ENCODE measurements at places on chromosomes 6 and 20.

- DNase-seq = no peak
Observed at GRCh38 chr6:8506126-8506525, 70.8 kb upstream of the SLC35B3 start.

DNA sequence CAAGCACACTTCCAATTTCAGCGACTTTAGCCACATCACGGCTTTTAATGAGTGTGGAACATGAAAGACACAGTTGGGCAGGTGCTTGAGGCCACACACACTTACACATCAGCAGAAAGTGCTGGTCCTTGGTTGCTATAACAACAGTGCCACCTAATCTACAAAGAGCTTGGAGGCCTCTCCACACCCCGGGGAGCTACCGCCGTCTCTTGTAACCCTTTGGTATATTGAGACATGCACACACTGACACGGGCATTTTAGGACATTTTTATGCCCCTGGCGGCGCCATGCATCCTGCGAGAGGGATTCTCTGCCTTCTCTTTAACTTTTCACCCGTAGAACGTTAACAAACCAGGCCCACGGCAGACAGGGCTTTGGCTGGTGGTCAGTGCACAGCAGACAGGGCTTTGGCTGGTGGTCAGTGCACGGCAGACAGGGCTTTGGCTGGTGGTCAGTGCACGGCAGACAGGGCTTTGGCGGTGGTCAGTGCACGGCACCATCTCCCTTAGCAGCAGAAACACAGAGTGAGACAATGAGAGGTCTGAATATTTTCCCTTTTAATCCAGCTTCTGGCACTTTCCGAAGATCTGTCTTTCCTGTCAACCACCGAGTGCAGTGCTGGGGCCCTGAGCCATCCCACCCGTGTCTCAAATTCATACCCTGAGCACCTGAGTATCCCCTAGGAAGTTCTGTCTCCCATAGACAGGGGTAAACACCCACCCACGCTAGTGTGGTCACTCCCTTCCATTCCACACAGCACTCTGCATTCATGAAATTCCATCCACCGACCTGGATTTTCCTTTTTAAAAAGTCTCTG lies 116.6 kb upstream of the RPS6KA2 start:
- DNase-seq = no peak

DNA sequence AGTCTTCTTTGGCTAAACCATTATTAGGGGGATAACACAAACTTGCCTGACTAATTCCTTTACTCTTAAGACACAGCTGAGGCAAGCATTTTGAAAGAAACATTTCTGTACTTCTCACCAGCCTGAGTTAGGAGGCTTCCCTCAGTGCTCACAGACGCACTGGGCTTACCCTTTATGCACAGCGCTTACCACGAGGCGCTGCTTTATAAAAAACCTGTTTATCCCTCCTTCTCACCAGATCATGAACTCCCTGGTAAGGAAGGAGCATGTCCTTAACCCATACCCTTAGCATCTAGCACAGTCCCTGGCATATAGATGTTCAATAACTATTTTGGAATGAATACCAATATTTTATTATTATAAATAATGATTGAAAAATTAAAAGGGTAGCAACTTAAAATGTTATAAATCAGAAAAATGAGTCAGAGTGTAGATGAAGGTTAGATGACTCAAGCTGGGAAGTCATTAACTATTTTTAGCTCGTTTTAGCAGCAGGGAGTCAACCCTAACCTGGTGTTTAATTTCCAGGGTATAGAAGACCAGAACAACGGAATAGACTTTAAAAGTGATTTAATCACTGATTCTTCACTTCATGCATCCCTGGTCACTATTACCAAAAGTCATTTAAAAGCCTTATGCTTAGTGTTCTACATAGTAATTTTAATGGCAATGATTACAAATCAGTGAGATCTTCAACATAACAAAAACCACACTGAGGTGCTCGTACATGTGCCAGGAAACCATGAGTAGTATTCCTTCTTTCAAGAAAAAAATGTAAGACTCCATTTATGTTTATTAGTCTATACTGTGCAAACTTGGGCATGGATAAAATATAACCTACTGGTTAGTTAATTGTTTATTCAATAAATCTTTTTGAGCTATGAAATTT lies 4.1 kb upstream of the TPD52L1 start:
- no peak for DNase-seq

GRCh38 chr6:40953486-40953885 lies 85.5 kb downstream of the UNC5CL start:
- no peak for DNase-seq

GRCh38 chr20:62396367-62397239 lies 9.7 kb downstream of the RPS21 start:
- no peak for DNase-seq

DNA sequence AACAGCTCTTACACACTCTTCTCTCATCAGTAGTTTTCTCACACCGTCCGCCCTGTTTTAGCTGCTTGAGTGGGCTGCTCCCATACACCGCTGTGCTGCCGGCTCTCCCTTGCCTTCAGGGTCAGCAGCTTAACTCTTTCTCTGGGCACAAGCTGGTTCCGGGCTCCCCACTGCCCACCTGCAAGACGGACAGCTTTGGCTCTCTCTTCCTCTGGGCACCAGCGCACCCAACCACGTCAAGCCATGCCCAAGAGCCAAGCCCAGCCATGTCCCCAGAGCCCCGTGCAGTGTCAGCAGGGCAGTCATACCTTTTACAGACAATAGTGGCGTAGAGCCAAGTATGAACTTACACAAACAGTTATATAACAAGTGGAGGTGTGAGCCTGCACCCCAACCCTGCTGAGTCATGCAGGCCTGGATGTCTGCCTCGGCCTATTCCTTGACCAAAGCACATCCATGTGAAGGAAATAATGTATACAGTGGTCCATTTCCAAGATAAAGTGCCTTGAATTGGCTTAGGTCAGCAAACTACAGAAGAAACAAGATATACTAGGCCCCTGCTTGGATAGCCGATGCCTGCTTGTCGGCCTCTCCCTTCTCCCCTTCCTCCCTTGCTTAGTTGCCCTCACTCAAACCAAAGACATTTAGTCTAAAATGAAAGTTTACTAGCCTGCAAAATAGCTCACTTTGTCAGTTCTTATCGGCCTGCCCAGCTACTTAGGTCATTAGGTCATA lies 89.3 kb downstream of the JPH2 start:
- no peak for DNase-seq

GRCh38 chr6:106446287-106446885 lies 85.9 kb downstream of the CRYBG1 start:
- DNase-seq = no peak

DNA sequence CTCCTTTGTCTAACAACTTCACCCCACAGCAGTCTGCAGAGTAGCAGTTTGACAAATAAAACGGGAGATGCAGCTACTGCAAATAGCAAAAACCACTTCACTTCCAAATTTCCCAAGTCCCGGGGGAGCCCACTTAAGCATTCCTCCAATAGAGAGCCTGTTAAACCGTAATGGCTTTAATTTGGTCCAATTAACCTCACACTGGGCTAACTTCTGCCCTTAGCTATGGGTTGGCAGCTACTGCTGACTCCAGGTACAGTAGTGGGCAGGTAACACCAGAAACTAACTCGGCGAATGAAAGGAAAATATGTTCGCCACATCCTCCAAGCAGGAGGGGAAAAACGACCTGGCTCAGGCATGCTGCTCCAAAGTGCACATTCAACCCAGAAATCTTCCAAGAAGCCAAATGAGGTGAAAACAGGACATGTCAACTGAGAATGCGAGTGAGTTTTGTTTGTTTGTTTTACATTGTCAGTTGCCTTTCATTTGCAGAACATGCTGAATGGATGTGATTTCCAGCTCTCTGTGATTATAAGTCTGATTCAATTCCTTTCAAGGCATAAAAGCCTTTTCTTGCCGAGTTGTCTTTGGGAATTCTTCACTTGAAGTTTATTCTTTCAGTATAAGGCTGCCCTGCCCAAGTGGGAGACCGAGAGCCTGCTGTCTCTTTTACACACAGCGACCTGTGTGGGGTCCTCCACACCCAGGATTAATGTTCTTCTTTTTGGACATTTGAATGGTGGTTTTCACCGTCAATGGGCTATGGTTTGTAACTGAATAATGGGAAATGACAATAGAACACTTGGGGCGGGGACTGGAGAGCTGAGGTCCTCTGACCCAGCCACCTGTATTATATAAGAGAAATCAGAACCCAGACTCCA lies 117.3 kb upstream of the ARMC2 start:
- no peak for DNase-seq

- DNase-seq = no peak
Observed at GRCh38 chr6:105359419-105360370, 43.2 kb downstream of the PREP start.

DNA sequence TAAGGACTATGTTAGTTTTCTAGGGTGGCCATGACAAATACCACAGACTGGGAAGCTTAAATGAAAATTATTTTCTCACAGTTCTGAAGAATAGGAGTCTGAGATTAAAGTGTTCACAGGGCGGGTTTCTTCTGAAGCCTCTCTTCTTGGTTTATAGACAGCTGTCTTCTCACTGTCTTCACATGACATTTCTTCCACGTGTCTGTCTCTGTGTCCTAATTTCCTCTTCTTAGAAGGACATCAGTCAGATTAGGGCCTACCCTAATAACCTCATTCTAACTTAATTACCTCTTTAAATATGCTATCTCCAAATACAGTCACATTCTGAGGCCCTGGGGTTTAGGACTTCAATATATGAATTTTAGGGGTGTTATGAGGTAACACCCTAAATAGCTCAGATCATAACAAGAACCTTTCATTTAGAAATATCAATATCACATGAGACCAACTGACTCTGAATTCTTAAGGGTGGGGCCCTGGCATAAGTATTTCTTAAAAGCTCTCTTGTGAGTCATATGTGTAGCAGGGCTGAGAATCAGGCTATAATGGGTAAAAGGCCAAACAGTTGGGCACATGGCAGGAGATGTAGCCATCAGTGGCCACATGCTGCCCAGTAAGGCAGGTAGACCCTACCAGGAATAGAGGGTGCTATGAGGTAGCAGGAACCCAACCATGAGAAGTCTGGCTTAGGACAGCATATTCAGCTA lies 62.0 kb upstream of the TENT5A start:
- DNase-seq = no peak

GRCh38 chr20:45037050-45037449 lies 63.9 kb downstream of the KCNS1 start:
- no peak for DNase-seq

GRCh38 chr6:37490536-37491170 lies 9.0 kb downstream of the CCDC167 start:
- no peak for DNase-seq

- no peak for DNase-seq
Observed at GRCh38 chr6:111865049-111865585, 8.1 kb downstream of the FYN start.

- DNase-seq = no peak
Observed at GRCh38 chr6:10662207-10662606, 32.2 kb downstream of the C6orf52 start.

DNA sequence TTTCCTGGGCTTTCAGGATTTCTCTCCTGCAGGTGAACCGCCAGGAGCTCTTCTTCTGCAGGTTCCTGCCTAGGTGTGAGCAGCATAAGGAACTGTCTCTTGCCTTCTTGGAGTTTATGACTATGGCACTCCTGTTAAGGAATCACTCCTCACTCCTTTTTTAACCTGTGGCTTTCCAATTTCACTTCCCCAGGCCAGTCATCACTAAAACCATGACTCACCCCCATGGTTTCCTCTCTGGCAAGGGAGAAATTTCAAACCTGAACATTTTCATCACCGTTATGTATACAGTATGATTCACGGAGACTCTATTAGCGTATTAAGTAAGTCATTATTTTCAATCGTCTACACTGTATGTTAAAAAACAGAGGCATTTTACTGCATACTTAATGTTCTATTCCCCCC lies 78.2 kb upstream of the ARID1B start:
- DNase-seq = no peak

GRCh38 chr6:8983202-8983688 lies 547.9 kb upstream of the SLC35B3 start:
- DNase-seq = no peak

DNA sequence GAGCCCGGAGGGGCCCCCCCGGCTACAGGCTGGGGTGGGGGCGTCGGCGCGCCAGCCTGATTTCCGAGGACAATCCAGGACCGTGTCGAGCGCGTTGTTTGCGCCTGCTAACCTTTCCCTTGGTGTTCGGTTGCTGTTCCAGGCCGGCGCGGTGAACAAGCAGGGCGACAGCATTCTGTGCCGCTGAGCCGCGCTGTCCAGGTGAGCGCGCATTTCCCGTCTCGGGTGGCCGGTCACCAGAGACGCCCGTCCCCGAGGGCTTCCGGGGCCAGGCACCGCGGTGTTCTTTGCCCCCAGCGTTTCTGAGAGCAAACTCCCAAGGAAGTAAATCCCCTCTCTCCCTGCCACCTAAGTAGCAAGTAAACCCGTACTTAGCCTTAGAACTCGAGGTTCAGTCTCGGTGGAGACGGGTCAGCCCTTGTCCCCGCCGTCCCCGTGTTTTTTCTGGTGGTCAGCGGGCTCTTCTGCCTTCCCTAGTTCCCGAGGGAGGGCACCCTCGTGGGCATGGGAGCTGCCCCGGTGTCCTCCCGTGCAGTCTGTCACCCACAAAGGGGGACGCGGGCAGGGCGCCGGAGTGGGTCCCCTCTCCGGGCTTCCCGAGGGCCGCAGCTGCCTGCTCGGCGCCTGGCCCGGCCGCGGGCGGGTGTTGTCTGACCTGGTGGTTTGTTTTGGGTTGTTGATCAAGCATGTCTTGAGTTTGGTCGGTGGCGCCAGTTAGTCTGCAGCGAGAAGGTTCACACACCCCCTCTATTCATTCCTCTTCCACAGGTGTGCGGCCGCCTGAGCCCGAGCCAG lies 1.5 kb downstream of the ID4 start:
- no peak for DNase-seq

DNA sequence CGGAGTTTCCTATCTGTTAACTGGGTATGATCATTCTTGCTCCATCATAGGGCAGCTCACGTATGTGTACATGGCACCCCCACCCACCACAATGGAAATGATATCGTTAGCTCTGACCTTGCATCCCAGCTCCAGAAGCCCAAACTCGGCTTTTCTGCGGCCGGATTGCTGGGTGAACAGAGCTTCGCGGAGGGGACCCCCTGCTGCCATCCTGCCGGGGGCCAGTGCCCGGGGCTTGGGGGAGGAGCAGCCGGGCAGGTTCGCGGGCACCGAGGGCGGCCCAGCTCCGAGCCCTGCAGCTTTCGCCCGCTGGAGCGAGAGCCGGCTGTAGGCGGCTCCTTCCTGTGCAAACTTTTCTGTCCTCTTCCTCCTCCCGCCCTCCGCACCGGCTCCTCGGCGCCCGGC lies 24.9 kb upstream of the FUCA2 start:
- DNase-seq = peak; percentile 27

DNA sequence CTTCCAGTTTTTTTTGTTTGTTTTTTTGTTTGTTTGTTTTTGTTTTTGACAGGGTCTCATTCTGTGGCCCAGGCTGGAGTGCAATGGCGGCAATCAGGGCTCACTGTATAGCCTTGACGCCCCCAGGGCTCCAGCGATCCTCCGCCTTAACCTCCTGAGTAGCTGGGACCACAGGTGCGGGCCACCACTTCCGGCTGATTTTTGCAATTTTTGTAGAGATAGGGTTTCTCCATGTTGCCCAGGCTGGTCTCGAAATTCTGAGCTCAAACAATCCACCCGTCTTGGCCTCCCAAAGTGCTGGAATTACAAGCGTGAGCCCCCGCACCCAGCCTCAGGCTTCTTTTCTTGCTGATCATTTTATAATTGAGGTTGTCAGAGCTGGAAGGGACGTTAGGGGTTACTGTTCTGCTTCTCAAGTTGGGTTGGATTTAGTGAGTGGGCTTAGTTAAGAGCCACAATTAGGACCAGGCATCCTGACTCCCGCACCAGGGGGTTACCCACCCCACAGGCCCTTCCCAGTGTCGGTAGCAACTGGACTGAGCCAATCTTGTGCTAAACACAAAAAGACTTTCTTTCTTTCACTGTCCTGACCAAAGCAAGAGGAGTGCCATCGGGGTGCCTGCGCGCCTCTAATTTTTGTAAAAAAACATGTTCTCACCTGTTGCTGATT lies 13.1 kb upstream of the ZSCAN9 start:
- no peak for DNase-seq

GRCh38 chr20:19937651-19938420 lies 79.3 kb upstream of the NAA20 start:
- no peak for DNase-seq
